Activated CD4-positive, alpha-beta T cell treated with anti-CD3 and anti-CD28 coated beads, Interleukin-2, amount 50 U/mL, for 4 hours (primary cell): ENCODE measurements at places on chromosomes 3 and 15.

DNA sequence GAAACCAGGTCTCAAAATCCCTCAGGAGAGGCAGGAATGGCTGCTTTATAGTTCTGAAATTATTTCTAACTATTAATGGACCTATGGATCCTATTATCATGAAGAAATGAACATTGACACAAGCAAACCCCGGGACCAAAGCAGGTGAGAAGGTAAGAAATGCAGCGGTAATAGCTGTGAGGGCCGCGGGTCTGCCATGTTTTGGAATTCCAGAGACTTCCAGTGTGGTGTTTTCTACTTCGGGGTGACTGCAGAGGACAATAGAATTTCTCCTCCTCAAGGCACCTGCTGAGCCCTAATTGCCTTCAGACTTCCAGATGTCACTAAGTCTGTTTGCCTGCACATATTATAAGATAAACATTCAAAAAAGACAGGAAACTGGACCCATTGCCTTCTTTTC lies 437.4 kb downstream of the GABRG3 start:
- DNase-seq: no peak

DNA sequence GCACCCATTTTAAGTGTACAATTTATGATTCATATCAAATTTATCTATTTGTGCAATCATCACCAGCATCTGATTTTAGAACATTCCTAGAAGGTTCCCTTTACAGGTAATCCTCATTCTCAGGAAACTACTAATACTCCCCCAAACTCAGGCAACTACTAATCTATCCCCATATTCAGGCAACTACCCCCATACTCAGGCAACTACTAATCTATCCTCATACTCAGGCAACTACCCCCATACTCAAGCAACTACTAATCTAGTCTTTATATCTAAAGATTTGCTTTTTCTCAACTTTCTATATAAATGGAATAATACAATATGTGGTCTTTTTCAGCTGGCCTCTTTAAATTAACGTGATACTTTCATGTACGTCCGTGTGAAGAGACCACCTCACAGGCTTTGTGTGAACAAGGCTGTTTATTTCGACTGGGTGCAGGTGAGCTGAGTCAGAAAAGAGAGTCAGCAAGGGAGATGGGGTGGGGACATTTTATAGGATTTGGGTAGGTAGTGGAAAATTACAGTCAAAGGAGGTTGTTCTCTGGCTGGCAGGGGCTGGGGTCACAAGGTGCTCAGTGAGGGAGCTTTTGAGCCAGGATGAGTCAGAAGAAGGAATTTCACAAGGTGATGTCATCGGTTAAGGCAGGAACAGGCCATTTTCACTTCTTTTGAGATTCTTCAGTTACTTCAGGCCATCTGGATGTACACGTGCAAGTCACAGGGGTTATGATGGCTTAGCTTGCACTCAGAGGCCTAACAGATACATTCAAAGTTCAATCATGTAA lies 1444.5 kb upstream of the CADM2 start:
- DNase-seq: no peak

DNA sequence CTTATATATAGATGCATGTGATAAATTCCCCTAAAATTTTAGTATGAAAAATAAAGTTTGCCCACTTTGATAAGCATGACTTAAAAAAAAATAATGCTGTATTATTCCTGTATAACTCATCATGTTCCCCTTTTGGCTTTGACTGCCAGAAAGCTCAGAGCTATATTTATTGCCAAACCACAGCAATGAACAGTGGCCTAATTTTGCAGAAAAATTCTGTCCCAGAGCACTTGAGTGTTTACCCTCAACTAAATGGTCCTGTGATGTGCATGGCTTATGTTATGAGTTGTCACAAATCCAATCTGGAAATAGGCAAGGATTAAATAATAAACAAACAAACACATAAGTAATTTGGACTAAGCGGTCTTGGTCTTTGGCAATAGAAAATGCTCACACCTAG lies 276.7 kb downstream of the SLC9A9 start:
- DNase-seq: no peak

DNA sequence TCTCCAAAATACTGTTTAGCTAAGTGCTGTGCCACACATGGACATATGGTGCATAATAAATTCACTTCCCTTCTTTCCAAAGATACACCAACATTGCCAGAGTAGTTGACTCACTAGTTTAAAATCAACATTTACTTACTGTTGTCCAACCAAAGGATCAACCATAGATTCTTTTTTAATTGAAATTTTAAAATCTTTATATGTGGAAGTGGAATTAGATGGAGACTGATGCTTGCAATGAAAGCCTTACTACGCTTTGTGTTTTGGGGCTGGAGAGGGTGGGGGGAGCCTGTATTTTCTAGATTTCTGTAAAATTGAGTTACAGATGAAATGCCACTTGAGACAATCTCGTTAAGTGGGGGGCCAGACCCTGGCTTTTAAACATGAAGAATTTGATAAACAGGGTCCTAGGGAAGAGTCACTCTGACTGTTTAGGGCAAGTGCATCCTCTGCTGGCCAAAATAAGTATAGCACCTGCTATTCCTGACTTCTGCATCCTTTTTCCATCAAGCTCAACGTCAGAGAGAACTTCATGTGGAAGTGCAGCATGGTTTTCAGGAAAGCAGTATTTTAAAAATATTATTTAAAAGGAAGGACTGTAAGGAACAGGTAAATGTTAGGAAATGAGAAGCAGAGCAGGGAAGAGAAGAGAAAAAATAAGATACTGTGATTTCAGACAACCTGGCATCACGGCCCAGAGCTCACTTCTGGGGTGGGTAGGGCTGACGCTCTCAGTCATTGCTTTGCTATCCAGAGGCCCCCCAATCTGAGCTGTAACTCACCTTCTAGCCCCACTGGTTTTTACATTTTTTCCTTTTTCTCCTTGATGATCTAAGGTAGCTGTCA lies 76.7 kb downstream of the BOC start:
- DNase-seq: peak; percentile 25

DNA sequence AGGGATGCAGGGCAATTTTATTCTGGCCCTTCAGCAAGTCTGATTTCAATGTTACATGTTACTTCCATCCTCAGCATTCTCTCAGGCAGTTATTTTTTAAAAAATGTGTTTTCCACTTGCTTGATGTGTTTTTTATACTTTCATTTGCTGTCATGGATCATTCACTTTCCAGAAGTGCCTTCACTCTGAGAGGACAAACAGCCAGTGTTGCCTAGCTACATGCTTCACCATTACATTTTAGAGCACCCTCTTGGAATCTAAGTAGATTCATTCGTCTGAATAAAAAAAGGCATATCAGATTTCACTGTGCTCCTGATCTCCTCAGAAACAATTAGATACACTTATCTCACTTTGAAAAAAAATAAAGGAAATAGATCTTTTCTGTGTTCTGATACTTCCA lies 93.6 kb upstream of the POU1F1 start:
- DNase-seq: no peak

GRCh38 chr15:33152502-33153109 lies 41.9 kb downstream of the FMN1 start:
- no peak for DNase-seq

DNA sequence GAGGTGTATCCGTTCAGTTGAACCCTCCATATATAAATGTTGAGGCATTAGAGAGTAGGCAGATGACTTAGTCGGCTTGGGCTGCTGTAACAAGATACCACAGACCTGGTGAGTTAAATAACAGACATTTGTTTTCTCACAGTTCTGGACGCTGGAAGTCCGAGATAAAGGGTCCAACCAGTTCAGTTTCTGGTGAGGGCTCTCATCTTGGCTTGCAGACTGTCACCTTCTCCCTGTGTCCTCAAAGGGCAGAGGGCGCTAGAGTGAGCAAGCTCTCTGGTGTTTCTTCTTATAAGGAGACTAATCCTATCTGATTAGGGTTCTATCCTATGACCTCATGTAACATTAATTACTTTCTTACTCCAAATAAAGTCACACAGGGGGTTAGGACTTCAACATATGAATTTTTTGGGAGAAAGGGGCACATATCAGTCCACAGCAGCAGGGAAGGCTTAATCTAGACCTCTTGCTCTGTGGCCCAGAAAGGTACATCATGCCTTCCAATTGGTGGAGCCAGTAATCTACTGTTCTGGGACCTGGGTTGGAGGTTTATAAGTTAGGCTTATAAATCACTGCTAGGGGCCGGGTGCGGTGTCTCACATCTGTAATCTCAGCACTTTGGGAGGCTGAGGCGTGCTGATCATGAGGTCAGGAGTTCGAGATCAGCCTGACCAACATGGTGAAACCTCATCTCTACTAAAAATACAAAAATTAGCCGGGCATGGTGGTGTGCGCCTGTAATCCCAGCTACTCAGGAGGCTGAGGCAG lies 26.3 kb upstream of the SLC28A2 start:
- DNase-seq: no peak

GRCh38 chr3:190017521-190018288 lies 103.0 kb downstream of the P3H2 start:
- DNase-seq: no peak

GRCh38 chr3:65326574-65326973 lies 638.8 kb upstream of the ADAMTS9 start:
- no peak for DNase-seq

DNA sequence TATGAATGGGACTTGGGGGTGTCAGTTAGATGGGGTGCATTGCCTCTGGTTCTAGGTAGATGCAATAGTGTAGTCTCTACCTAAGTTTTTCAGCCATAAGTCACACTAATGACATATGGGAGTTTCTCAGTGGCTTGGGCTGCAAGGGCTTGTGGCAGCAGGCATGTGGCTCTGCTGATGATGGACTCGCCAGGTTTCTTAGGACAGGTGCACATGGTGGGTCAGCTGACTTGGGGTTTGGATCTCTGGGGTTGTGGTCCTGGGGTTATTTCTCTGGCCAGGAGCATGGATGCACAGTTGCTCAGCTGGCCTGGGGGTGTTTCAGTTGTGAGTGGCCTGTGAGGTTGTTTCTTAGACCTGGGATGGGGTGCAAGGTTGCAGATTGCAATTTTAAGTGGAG lies 120.0 kb upstream of the DCBLD2 start:
- DNase-seq: no peak

- no peak for DNase-seq
Measured at GRCh38 chr3:9196020-9196419, 53.4 kb downstream of the SRGAP3 start.

GRCh38 chr15:42056934-42057798 lies 36.3 kb upstream of the PLA2G4E start:
- peak; percentile 55 for DNase-seq

DNA sequence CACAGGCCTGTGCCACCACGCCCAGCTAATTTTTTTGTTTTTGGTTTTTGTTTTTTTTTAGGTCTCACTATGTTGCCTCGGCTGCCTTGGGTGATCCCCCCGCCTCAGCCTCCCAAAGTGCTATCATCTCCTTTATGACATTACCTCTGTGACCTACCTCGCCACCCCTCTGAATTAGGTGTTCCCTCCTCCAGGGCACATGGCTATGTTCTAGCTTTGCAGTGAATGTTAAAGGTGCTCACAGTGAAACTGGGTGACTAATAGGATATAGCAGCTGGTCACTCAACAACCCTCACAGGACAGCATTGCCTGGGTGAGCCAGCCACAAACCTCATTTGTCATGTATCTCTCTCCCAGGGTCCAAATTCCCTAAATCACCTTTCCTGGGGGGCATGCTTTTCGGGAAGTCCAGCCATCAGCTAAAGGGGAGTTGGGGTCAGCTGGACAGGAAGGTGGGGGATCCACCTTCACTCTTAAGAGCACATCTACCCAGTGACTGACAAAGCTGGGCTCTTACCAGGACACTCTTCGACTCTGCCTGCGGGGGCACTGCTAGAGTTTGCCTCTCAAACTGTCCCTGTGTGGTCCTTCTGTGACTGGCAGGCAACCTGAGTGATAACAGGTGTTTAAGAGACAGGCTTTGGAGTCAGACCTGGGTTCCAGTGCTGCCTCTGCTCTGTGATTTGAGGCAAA lies 1.6 kb upstream of the TTLL3 start:
- peak; percentile 50 for DNase-seq

GRCh38 chr3:33186524-33187367 lies 31.9 kb downstream of the SUSD5 start:
- no peak for DNase-seq

DNA sequence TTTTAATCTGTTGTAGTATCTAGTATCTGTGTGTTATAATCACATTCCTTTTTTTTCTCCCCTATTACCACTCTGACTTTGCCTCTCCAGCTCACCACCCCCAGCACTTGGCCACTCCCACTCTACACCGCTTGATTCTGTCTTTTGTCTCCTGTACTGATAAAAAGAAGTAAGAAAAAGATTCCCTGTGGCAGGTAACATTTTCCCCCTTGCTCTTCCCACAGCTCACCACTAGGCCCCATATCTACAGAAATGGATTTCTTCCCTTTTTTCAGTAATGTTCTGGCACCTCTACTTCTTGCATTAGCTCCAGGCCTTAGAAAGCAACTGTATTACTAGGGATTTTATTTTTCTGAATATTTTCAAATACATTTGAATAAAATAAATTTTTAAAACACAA lies 25.6 kb downstream of the KCNH8 start:
- DNase-seq: no peak

- DNase-seq: no peak
Measured at GRCh38 chr3:137514853-137515252, 249.3 kb upstream of the SOX14 start.

DNA sequence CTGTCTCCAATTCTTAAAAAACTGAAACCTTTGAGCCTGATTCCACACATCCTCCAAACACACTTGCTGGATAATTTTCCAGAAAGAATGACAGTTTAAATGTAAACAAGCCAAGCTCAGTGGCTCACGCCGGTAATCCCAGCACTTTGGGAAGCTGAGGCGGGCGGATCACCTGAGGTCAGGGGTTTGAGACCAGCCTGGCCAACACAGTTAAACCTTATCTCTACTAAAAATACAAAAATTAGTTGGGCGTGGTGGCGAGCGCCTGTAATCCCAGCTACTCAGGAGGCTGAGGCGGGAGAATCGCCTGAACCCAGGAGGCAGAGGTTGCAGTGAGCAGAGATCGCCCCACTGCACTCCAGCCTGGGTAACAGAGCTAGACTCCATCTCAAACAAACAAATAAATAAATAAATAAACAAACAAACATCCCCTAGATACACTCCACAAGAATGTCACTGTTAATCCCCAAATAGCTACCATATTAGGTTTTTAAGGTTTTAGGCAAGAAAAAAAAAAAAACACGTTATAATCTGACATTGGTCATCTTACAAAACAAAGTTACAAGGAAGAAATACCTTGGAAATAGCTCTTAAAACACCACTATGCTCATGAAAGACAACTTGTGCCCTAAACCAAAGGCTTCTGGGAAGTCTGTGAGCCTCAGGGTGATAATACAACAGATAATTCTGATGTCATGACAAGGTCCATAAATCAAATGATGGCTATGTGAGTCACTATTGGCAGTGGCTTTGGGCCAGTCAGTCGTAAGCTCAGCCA lies 13.2 kb downstream of the TNIK start:
- no peak for DNase-seq

DNA sequence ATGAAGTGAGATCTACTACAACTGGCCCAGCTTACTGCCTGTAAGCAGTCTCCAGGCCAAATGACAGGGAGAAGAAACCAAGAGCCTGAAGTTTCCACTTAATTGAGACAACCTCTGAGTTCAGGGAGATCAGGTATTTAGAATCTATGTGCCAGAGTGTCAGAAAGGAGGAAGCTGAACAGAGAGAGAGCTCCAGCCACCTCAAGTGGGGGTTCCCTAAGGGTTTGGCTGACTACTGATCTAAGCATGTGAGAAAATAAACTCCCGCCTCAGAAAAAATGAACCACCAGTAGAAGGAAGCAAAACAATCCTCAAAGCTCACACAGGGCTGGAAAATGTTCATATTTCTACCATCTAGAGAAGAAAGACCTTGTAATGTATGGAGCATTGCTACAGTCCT lies 25.0 kb downstream of the ADAM10 start:
- DNase-seq: no peak

- no peak for DNase-seq
Measured at GRCh38 chr3:33237439-33237838, 18.8 kb upstream of the SUSD5 start.
